ENCODE measurements at places on chromosomes 6 and 20.

GRCh38 chr6:89944181-89944755 lies 50.0 kb downstream of the GJA10 start:
- DNase-seq, result no peak

- no peak for DNase-seq
Observed at GRCh38 chr20:6057691-6058090, 3.8 kb upstream of the LRRN4 start.

DNA sequence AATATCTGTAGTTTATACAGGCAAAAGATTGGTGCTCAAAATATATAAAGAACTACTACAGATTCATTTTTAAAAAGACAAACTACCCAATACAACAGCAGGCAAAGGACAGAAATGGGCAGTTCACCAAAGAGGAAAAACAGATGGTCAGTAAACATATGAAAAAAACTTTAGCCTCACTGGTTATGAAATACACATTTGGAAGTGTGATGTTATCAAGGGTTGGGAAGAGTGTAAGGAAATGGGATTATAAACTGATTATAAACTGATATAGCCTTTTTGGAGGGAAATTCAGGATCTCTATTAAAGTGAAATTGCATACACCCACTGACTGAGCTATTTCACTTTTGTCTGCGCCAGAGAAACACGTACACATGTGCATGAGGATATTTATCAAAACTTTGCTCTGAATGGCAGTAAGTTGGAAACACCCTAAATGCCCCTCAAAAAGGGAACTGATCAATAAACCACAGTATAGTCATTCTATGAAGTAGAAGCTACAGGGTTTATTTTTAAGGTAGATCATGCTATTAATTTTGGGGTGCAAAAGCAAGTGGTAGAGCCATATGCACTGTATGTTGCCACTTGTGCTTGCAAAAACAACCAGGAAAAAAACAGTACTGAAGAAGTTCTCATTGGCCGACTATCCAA lies 32.2 kb upstream of the ARFGEF2 start:
- DNase-seq, result no peak

- no peak for DNase-seq
Observed at GRCh38 chr20:48209102-48209501, 423.8 kb upstream of the SULF2 start.

DNA sequence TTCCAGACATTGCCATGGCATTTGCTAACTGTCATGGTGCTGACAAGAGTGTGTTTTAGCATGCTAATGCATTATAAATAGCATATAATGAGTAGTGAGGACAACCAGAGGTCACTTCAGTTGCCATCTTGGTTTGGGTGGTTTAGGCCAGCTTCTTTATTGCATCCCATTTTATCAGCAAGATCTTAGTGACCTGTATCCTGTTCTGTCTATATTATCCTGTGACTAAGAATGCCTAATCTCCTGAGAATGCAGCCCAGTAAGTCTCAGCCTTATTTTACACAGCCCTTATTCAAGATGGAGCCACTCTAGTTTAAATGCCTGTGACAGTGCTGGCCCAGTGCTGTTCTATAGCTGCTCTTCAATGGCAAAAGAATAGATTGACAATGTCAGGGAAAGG lies 781.0 kb upstream of the ADGRB3 start:
- no peak for DNase-seq

DNA sequence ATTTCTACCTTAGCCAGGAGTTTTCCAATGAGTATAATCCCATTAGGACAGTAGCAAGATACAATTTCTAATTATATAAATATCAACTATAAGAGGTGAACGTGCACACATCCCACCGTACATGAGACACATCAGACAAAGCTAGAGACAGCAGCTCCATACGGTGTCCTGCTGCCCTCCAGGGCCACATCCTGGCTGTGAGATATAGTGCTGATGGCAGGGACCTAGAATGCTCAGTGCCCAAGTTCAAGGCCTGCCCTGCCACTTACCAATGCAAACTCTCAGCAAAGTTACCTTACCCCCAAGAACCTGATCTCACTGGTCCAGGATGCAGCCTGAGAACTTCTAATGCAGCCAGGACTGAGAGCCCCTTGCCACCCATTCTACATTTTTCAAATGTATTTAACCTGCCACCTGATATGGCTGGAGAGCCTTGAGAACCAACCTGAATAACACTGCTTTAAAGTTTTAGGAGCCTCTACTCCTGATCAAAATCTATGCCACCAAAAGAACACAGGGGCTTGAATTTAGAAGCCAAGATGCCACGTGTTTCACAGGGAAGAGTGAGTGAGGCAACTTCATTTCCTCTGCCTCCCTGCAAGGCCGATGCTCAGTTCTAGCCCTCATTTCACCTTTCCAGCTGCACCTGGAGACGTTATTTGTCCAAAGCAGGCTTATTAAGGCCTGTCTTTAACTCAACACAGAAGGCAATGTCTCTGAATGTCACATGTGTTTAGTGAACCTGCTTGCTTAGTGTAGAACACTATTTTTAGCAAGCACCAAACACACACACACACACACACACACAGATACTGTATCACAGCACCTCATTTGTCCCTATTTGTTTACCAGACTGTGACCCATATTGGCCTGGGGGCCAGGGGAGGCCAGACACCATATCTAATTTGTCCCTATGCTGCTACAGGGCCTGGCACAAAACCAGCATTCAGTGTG lies 6.1 kb downstream of the NFATC2 start:
- no peak for DNase-seq

DNA sequence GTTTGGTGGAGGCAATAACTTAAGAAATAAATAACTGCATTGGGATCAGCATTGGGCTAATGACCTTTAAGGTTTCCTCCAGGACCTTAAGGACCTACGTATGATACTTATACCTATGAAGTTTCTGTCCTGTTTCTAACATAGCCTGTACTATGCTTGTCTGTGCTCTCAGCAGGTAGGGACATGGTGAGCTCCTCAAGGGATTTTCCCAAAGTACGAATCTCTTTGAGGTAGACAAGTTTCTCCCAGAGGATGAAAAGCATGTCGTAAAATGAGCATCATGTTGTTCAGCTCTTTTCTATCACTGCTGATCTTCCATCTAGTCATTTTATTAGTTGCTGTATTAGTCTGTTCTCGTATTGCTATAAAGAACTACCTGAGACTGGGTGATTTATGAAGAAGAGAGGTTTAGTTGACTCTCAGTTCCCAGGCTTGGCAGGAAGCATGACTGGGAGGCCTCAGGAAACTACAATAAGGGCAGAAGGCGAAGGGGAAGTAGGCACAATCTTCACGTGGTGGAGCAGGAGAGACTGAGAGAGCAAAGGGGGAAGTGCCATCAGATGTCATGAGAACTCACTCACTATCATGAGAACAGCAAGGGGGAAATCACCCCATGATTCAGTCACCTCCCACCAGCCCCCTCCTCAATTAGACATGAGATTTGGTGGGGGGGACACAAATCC lies 77.8 kb upstream of the TGM3 start:
- no peak for DNase-seq

- no peak for DNase-seq
Observed at GRCh38 chr6:146961831-146962230, 242.4 kb upstream of the STXBP5 start.

DNA sequence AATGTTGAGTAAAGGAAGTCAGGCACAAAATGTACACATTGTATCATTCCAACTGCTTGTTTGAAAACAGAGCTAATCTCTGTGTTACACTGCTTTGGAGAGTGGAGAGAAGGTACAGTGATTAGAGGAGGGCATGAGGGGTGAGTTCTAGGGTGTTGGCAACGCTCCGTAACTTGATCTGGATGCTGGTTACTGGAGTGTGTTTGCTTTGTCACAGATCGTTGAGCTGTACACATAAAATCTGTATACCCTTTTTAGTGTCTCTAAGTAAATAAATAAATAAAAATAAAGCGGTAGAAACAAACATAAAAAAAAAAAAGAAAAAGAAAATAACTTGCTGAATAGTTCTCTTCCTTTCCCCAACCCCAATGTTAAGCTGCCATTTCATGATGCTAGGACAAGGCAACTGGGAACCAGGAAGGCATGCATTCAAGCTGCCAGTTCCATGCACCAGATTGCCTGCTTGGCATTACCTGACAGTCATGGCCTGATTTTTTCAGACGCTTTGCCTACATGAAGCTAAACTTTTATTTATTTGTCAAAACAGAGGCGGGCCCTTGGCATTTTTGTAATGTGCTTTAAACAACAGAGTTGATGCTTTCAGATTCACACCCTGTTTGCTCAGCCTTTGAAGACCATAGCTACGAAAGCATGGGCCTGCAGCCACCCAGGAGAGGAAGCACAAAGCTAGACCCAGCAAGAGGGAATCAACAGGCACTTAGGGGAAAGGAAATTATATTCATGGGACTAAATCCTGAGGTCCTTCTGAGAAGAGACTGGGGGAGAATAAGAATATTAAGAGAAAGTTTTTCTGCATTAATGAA lies 21.2 kb downstream of the TNFRSF21 start:
- no peak for DNase-seq

DNA sequence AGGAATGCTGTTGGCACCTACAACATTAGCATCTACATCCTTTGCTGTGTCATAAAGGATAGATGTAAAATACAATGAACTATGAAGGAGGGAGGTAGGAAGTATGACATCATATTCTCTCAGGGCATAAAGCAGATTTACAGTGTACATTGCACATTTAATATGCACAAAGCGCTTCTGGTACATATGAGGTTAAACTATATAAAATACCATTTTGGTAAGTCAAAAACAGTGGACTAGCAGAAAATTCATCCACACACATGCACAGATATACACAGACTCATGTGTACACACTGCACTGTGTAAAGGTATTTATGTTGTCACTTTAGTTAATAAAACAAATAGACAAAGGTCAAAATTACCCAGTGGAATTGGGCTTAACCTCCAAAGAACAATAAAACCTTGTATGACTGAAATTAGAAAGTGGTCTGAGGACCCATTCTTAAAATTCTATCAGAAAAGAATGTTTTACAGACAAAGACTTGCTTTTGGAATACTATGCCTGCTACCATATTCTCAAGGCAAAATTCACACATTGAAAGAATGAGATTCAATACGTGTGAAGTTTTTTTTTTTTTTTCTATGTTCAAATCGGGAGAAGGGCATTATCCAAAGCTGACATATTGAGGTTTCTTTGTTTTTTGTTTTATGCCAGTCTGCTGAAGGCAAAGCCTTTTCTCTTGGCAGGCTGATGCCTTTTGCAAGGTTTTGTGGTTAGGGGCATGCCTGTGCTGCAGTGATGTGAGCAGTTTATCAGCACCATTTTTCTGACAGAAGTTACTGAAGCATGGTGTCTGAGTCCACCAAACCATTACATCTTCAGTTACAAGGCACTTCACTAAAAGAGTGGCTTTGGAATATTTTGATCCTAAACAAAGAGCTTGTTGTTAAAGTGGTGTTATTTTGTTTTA lies 199.0 kb downstream of the PLCB1 start:
- no peak for DNase-seq

DNA sequence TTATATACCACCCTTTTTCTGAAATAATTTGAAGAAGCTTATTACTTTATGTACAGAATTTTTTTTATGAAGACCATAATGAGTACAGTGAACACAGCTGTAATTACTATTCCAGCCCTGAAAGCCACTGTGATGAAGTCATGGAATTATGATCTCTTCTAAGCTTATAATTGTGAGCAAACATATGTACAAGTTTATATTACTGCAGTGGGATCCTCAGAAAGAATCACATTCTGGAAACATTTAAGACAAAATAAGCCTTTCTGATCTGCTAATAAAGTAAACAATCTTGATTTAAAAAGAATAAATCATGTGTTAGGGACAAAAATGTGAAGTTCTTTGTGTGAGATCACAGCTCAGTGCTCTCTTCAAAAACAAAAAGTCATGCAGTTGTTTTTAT lies 560.4 kb downstream of the CD109 start:
- DNase-seq, result no peak

- DNase-seq, result no peak
Observed at GRCh38 chr20:26216025-26216424, 519.4 kb upstream of the ZNF337 start.

GRCh38 chr6:1781817-1782184 lies 172.1 kb downstream of the FOXC1 start:
- no peak for DNase-seq

GRCh38 chr20:6838181-6838826 lies 70.8 kb downstream of the BMP2 start:
- no peak for DNase-seq

- DNase-seq, result no peak
Observed at GRCh38 chr6:138105446-138105845, 1.8 kb downstream of the PERP start.

- DNase-seq, result no peak
Observed at GRCh38 chr6:7135755-7136154, 28.0 kb downstream of the RREB1 start.

DNA sequence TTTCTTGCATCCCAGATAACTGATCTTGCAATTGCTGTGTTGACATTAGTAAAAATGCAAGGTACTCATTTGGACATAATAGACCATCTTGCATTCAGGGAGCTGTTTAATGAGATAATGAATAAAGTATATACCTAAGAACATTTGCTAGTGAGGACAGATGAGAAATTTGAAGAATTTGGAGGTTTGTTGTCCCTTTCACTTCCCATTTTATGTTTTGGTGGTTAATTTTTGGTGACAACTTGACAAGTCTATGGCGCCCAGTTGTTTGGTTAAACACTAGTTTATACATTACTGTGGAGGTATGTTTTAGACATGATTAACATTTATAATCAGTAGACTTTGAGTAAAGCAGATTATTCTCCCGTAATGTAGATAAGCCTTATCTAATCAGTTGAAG lies 300.2 kb upstream of the SYNCRIP start:
- DNase-seq, result no peak

DNA sequence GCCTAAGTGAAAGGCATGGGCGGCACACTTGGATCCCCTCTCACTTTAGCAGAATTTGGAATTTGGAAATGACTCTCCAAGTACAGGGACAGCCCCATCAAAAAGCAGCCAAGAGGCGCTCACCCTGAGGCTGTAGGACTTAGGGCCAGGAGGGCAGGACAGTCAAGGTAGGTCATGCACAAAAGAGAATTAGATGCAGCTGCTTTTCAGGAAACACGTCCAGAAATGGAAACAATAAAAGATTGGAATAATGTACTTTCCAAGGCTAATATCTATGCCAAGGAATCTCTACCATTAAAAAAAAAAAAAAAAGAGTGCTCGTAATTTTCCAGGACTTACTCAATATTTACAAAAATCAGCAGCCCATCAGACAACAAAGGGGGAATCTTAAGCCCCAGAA lies 19.9 kb downstream of the PREP start:
- DNase-seq, result no peak

GRCh38 chr20:58076405-58076804 lies 152.0 kb downstream of the ANKRD60 start:
- DNase-seq, result no peak

Measured in left forelimb (tissue), 1 donor.